Hypothalamus (tissue), 51 donors: ENCODE measurements at places on chromosomes 5 and 9.

- DNase-seq: no peak
Measured at GRCh38 chr5:74581988-74582365, 58.6 kb downstream of the ENC1 start.

- no peak for DNase-seq
Measured at GRCh38 chr5:4762316-4762715, 377.8 kb upstream of the ADAMTS16 start.

GRCh38 chr5:93755716-93756115, 14.3 kb upstream of the POU5F2 start:
- DNase-seq: no peak

GRCh38 chr5:36418152-36418979, 116.7 kb upstream of the RANBP3L start:
- no peak for DNase-seq

DNA sequence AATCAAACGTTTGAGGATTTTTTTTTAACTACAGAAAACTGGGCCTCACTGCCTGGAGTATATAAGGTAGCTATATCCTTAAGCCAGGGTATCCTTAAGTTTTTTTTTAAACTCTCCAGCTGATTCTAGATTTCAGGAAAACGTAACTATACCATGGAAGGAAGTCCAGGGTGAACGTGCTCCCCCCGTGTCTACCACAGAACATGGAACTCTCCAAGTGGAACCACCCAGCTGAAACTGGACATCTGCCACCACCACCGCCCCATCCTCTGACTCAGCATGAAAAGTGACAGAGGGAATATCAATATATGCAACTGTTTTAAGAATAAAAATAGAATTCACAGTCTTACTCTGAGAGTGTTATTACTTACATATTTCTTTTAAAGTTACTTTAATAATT, 61.3 kb downstream of the DROSHA start:
- no peak for DNase-seq

GRCh38 chr5:37844009-37844408, 4.2 kb upstream of the GDNF start:
- no peak for DNase-seq

DNA sequence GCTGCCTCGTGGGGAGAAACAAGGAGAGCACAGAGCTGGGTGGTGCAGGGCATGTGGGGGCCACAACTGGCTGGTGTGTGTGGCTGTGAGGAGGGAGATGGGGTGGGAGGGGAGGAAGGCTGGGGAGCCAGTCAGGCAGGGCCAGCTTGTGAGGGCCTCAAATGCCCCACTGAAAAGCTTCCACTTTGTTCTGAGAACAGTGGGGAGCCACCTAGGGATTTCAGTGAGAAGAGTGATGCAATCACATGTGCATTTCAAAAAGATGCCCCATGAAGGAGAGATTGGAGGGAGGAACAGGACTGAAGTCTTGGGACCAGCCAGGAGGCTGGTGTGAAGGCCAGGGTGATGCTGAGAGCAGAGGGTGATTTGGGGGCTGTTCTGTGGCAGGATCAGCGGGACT, 1.3 kb downstream of the OR13J1 start:
- DNase-seq: no peak

GRCh38 chr9:20725675-20726074, 41.6 kb downstream of the FOCAD start:
- DNase-seq: no peak
